ENCODE measurements at places on chromosomes 1 and 21. TPM values are rescaled to one million over a fixed set of nuclear protein-coding genes. Genes with fewer than 3 reads are reported as not detected.

The UBR4 gene
- total RNA-seq: 181 TPM

DNA sequence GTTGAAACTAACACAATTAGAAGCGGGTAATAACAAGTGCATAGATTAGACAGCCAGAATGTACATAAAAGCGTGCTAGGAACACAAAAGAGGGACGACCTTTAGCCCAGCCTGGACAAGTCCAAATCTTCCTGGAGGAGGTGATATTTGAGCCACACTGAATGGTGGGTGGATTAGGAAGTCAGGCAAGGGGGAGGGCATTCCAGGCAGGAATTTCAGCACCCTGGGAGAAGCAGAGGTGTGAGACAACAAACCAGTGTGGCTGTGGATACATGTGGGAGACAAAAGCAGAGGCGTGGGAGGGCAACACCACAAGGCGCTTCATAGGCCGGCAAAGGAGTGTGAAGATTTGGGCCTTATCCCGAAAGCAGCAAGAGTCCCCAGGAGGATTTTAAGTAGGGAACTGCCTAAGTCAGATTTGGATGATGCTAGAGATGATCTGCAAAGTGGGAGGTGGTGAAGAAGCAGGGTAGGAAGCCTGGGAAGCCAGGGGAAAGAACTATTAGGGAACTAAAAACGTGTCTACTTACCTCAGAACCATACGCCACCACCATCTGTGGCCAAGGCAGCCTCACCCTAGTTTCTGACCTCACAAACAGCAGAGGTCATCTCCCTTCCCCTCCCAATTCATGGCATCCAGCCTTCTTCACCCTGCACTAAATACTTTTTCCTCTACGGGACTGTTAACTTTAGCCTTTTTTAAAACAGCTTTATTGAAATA is 81.8 kb downstream of the GLUL start:
- peak; percentile 25 for DNase-seq

GRCh38 chr1:107897438-107898345 is 67.3 kb downstream of the VAV3 start:
- DNase-seq: no peak

GRCh38 chr1:67908250-67908936 is 75.1 kb upstream of the GNG12 start:
- no peak for DNase-seq

- peak; percentile 54 for DNase-seq
Measured at GRCh38 chr1:214466403-214467077, 84.9 kb downstream of the PTPN14 start.

GRCh38 chr1:26743426-26744059 is 44.2 kb upstream of the PIGV start:
- DNase-seq: no peak

GRCh38 chr1:151728151-151729054 is 7.1 kb downstream of the RIIAD1 start:
- DNase-seq: no peak

DNA sequence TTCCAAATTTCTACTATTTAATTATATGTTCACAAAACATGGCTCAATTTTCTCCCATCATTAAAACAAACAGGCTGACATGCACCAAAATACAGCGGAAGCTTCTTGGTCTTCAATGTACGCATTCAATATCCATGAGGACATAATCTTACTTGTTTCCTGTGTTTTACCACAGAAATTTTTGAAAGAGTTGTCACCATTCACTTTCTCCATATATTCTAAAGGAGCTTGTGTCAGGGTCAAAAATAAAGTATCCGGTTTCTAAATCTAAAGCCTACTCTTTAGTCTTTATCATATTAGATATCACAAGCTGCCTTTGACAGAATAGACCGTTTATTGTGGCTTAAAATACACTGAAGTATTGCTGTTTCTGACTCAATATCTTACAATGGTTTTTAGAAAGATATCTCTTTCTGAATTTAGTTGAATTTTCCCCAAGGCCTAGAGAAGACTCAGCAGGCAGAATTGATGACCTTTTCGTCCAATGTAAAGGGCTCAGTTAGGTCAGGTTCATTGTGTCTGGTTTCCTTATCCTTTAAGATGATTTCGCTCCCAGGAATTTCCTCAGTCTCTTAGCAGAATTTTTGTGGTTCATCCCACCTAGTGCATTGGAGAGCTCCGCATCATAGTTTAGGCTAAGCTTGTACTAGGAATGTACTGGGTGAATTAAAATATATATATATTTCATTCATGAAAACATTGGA is 717.2 kb downstream of the NCAM2 start:
- DNase-seq: peak; percentile 2

DNA sequence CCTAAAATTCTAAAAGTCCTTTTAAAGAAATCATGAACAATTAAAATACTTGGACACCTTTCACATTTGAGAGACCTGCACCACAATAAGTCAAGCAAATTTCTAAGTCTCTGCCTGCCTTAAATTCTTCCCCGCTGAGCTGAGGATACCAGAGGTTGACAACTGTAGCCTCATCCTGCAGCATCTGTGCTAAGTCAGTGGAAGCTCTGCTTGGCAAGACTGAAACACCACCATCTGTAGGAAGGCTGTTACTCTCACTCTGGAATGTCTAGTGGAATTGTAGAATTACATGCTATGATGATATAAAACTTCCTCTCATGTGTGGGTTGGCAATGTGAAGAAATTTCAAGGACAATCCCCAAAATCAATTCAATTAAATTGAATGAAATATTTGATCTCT is 1756.5 kb downstream of the NCAM2 start:
- no peak for DNase-seq

The RWDD3 gene
- total RNA-seq: 14.7 TPM

DNA sequence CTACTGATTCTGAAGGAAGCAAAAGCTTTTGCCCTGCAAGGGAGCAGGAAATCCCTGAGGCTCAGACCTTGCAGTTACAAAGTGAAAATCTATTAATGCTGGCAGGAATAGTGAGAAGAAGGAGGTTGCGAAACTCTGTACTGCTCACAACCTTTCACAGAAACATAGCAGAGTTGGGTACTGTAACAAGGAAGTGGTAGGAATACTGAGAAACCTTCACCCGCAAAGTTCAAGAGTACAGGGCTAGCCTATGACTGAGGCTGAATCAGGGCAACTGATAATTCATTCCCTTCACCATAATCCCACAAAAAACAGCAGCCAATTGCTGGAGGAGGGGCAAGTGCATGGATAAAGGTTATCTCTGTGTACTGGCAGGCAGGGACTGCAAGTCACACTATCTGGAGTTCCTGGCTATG is 23.9 kb upstream of the KCTD3 start:
- DNase-seq: peak; percentile 79

GRCh38 chr1:181390410-181391077 is 92.8 kb upstream of the CACNA1E start:
- DNase-seq: peak; percentile 47

GRCh38 chr1:162856260-162856659 is 4.7 kb downstream of the CCDC190 start:
- peak; percentile 98 for DNase-seq

GRCh38 chr21:45359451-45360217 is 45.3 kb upstream of the COL18A1 start:
- no peak for DNase-seq

- DNase-seq: no peak
Measured at GRCh38 chr1:155773221-155773620, 83.8 kb downstream of the GON4L start.

The LHX8 gene
- total RNA-seq: not detected

DNA sequence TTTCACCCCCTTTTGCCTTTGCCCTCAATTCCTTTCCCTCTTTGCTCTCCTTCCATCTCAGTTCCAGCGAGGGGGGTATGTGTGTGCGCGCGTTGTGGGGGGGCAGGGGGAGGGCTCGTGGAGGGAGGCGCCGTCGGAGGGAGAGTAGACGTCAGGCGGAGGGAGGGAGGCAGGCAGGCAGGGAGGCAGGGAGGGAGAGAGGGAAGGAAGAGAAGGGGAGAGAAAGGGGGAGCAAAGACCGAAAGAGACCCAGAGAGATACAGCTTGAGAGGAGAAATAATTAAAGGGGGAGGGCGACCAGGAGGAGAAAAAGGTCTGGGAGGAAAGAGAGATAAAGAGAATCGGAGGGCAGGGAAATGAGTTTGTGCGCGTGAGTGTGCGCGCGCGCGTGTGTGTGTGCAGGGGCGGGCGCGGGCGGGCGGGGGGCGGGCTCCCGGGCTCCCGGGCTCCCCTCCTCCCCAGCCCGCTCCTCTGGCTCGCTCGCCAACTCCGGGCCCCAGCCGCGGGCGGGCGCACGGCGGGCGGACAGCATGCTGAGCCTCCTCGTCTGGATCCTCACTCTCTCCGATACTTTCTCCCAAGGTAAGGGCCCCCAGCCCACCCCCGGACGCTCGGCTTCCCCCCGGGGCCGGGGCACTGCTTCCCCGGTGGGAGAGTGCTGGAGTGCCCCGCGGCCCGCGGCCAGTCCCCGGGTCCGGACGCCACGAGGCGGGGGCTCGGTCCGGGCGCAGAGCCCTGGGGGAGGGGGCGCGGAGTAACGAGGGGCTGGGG is at the start of gene KIRREL1:
Gene KIRREL1, plus strand, starts transcription at position 499 of the 771 bp plus-strand sequence. Its CDS starts 32 bp downstream, at position 531.
- peak; percentile 66 for DNase-seq

GRCh38 chr1:231550448-231550781 is 21.9 kb downstream of the TSNAX start:
- peak; percentile 60 for DNase-seq

The C1orf21 gene
- 23.2 TPM for total RNA-seq

- no peak for DNase-seq
Measured at GRCh38 chr21:42988236-42988965, 14.0 kb downstream of the PKNOX1 start.

DNA sequence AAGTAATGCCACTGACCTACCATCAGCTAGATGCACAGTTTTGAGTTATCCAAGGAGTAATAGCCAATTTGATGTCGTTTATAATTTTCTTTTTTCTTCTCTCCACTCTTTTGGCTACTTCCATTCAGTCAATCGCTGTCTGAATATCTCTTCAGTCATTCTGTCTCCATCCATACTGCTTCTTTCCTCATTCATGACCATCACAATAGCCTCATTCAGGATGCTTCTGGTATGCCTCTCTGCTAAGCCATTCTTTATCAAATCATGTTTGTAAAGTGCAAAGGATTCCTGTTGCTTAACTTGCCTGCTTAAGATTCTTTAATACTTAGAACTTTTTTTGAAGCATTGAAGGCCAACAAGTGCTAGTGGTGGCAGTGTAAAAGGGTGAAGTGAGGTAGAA is 20.2 kb downstream of the TYW3 start:
- no peak for DNase-seq

DNA sequence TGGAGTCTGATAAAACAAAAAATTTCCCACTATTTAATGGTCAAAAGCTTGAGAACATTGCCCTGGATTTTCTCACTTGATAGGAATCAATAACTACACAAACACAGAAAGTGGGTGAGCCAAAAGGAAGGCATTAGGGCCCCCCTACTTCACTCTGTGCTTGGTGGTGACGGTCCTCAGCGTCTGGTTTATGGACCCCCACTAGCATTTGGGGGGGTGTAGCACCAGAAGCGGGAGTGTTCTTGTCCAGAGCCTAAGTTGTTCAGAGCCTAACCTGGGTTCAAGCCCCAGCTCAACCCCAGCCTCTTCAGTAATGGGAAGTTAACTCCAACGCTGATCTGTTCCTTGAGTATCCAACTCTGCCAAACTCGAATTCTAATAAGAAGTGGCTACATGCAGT is 33.1 kb downstream of the STPG1 start:
- no peak for DNase-seq

GRCh38 chr21:45847870-45848269 is 133.7 kb upstream of the COL6A1 start:
- peak; percentile 33 for DNase-seq

GRCh38 chr1:19635646-19636045 is 8.5 kb upstream of the NBL1 start:
- DNase-seq: peak; percentile 86

Data from MCF 10A (cell line).